NCI-H526 treated with DMSO at 0.1 percent for 48 hours (cell line): ENCODE measurements at places on chromosomes 5 and 9.
A peak's percentile ranks its signal among the peaks of the same experiment; 100 is the strongest.

- peak; percentile 74 for DNase-seq
Measured at GRCh38 chr9:85178474-85178873, 508.9 kb downstream of the NTRK2 start.

- DNase-seq = no peak
Measured at GRCh38 chr5:3417376-3417943, 178.2 kb upstream of the IRX1 start.

- DNase-seq = no peak
Measured at GRCh38 chr5:132270706-132271105, 13.2 kb downstream of the PDLIM4 start.

DNA sequence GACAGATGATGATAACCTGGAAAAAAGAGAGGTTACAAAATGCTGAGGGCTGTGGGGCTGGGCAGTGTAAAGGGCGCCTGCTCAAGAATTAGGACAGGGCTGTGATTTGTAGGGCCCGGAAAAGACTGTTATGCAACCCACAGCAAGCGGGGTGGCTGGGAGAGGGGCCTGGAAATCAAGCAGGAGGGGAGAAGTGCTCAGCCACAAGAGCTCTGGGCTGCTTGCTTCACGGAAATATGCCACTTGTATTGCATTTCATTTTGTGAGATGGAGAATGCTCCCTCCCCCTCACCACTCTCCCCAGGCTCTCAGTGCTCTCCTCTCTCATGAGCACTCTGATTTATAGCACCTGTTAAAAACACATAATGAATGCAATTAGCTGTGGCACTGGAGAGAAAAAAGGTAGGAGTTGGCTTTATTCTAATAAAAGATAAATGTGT lies 8.4 kb upstream of the HAND1 start:
- DNase-seq = no peak

DNA sequence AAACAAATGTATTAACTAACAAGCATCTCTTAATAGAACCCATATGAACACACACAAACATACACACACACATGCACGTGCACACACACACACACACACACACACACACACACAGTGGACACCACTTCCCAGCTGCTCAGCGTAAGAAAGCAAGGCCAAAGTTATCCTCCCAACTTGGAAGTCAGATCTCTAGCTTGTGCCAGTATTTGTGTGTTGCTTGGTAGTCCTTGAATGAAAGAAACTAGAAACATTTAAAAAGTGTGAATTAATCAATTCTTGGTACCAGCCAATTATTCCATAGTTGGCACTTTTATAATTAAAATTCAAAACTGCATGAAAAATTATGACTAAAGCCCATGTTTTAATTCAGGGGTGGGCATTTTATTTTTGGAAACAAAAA lies 178.1 kb downstream of the TMEM161B start:
- no peak for DNase-seq

DNA sequence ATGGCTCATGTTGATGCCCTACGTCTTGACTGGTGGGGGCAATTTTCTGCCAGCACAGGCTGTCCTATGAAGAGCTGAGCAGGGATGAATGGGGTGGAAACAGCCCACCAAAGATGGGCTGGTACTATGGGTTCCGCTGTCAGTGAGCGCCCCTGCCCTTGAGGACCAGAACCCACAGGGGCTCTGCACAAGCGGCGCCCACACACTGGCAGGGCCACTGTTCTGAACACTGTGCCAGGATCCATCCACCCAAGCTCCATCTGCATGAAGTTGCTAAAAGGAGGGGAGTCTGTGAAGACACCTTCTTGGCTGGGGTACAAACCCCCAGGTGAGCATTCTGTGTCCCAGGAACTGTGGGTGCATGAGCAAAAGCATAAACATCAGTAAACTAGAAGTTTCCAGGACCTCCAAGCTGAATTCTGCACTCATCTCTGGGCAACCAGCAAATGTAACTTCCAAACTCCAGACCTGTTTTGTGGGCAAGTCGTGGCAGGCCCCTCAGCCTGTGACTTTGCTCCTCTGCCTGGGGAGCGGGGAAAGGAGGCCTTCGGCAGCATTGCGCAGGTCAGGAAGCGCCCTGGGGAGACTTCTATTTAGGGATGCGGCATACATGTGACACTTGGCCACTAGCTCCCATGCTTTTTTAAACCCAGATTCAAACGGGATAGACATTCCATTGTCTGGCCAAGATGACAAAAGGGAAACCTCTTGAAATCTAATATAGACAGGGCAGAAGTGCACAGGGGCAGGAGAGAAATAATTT lies 48.9 kb downstream of the PTPN3 start:
- no peak for DNase-seq

- DNase-seq = no peak
Measured at GRCh38 chr9:96193236-96193755, 108.7 kb downstream of the HSD17B3 start.

DNA sequence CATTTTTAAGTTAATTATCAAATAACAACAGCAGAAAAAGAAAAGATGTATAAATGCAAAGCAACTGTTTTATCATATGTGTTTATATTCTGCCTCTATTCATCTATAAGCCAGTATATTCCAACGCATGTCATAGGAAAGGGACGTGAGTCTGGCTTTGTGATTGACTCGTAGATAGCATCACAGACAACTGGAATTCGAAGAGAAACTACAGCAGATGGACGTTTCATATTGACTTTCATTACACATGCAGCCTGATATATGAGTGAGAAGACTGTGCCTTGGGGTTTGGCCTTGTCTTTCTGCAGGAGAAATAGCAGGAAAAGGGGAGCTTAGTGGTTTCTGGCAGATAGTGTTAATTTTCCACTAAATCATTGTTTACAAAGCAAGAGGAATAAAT lies 1111.9 kb downstream of the MAT2B start:
- no peak for DNase-seq

DNA sequence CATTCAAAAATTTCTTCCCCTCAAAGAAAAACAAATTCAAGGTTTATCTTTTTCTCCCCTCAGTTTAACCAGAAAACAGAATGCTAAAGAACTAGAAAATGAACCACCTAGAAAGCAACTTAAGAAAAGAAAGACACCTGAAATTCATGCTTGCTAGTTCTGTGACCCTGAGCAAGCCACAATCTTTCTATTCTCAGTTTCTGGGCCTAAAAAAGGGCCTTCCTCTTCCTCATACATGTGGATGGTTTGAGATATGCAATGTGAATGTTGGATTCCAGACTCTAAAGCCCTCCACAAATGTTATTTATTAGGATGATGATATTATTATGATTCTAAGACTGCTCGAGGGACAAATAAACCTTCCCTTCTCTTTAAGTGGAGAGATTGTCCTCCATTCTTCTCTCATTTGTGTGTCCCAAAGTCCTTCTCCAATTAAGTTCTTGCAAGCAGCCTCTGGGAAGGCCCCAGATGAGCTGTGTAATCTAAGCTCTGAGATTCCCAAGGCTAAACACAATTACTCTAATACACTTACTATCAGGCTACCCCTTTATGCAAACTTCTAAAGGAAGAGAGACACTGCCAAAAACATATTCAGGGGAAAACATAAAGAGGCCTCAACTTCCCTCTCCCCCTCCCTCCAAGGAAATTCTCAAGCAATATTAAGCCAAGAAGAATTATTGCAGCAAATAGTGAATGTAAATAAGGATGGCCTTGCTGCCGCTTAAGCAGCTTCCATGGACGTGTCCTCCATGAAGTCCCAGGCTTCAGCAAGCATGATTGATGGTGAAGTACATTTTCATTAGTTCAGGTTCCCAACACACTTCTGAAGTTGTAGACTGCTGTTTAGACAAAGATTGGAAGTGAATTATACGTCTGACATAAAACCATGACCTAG lies 80.2 kb downstream of the PRKACG start:
- no peak for DNase-seq

GRCh38 chr9:130450344-130451003 lies 5.7 kb downstream of the ASS1 start:
- DNase-seq = no peak

- peak; percentile 40 for DNase-seq
Measured at GRCh38 chr5:94849821-94850736, 231.6 kb downstream of the SLF1 start.

DNA sequence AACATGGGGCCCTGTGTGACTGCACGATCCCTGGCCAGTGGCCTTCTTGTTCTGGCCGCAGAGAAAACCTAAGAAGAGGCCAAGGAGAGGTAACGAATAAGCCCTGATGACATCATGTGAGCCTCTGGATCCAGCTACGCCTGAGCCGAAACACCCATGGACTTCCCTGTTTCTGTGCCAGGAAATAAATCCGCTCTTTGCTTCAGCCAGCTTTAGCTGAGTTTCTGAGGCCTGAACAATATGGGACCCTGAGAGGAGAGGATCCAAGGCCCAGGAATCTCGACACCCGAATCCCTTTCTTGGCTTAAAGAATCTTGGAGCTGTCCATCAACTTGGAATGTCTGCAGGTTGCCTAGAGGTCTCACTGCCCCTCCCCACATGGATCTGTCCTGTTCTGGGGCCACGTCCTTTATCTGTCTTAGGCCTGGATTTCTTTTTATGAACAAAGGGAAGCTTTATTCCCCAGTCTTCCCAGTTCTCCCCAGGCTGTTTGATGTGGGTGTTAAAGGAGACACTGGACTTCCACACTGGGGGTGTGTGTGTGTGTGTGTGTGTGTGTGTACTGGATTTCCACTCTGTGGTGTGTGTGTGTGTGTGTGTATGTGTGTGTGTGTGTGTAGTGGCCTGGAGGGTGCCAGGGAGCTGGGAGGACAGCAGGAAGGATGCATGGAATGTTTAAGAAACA lies 13.7 kb downstream of the IER5L start:
- no peak for DNase-seq

- no peak for DNase-seq
Measured at GRCh38 chr9:20135119-20135697, 346.4 kb upstream of the SLC24A2 start.

GRCh38 chr5:113048931-113049330 lies 72.3 kb downstream of the DCP2 start:
- no peak for DNase-seq
